ENCODE measurements at places on chromosomes 7 and 10.

DNA sequence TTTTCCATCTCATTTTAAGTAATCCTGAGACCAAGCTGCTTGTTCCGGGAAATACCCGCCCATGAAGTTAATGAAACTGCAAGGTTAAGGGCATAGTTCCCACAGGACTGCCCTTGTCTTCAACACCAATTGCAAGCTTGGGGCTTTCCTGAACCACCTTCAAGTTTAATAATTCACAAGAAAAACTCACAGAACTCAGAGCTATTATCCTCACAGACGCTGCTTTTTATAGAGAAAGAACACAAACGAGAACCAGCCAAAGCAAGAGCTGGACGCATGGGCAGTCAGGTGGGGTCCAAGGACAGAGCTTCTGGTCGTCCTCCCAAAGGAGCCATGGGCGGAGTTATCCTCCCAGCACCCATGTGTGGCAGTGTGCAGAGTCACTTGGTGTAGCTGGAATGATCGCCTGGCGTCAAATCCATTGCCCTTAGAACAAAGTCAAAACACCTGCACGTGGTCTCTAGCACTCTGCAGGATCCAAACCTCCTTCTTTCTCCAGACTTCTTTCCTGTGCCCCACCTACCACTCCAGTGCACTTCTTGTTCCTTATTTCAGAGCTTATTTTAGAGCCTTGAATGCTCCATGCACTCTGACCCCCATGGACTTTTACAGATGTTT lies 56.7 kb downstream of the SNX10 start:
- DNase-seq = no peak

GRCh38 chr7:38453168-38453567 lies 178.0 kb downstream of the AMPH start:
- DNase-seq = no peak

- DNase-seq = no peak
These were observed 24.6 kb upstream of the RHBDD2 start for GRCh38 chr7:75854233-75854632.

GRCh38 chr7:157554393-157555238 lies 217.8 kb downstream of the DNAJB6 start:
- peak; percentile 77 for DNase-seq

GRCh38 chr7:10767771-10768170 lies 205.9 kb upstream of the PHF14 start:
- DNase-seq = no peak

Measured in posterior cingulate gyrus (tissue), 11 donors.